ENCODE measurements at places on chromosomes 13 and 19. TPM values are rescaled to one million over a fixed set of nuclear protein-coding genes. Genes with fewer than 3 reads are reported as not detected.

GRCh38 chr13:107669391-107669993, 545.8 kb downstream of the LIG4 start:
- peak; percentile 8 for DNase-seq

- DNase-seq = peak; percentile 38
These were observed 11.4 kb upstream of the EDDM13 start for GRCh38 chr19:56261145-56261544.

- DNase-seq = no peak
These were observed 473.5 kb downstream of the GPC6 start for GRCh38 chr13:93700115-93700514.

GRIK5 gene
- total RNA-seq = 0.76 TPM

CILP2 gene
- total RNA-seq = 0.02 TPM

DNA sequence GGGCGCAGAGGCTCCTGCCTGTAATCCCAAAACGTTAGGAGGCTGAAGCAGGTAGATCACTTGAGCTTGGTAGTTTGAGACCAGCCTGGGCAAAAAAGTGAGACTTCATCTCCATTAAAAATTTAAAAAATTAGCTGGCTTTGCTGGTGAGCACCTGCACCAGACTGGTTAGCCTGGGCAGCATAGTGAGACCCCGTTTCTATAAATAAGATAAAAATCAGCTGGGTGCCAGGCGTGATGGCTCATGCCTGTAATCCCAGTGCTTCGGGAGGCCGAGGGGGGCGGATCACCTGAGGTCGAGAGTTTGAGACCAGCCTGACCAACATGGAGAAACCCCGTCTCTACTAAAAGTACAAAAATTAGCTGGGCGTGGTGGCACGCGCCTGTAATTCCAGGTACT, 32.4 kb downstream of the DPRX start:
- DNase-seq = no peak

PRTN3 gene
- total RNA-seq = 0.14 TPM

DNA sequence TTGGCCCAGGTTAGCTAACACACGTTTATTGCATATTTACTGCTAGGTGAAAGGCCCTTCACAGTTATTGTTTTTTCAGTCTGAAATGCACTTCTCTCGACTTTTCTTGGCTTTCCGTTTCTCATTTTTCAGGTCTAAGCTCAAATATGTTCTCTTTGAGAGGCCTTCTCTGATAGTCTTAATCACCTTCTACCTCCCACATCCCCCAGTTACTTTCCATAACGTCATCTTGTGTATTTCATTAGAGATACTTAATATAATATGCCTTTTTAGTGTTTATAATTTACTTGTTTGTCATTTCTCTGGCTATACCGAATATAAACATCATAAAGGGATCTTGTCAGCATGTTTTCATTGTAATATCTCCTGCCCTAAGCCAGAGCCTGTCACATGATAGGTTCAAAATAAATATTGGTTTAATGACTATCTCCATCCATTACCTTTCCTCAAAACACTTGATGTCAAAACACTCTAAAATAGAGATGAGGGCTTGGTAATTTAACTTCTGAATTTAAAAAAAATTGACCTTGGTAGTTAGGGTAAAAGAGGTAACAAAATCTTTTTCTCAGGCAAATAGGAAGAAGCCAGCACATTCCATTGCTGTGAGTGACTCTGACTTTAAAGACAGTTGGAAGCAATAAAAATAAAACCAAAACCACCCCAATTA, 168.6 kb upstream of the RFC3 start:
- DNase-seq = no peak
